Natural killer cell treated with Interleukin-12 subunit alpha and Interleukin-12 subunit beta and Interleukin-15 and Interleukin-18, amount 100 ng/mL, for 72 hours (primary cell): ENCODE measurements at places on chromosomes 6 and 20.
A peak's percentile ranks its signal among the peaks of the same experiment; 100 is the strongest.

DNA sequence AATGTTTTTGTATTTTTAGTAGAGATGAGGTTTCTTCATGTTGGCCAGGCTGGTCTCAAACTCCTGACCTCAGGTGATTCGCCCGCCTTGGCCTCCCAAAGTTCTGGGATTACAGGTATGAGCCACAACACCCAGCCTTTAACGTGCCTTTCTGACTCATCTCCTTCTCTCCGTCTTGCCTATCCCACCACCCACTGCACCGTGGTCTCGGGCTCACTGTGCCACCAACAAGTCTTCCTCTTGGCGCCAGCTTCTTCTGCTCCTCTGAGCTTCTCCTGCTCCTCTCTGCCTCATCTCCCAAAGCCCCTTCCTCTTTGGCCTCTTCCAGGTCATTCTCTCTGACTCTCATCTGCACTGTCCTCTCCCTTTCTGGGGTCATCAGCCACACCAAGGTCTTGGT, 41.0 kb downstream of the TMEM242 start:
- no peaks in the 10 kb centered on the region for H3K27me3 ChIP-seq
- H3K4me3 ChIP-seq: no peak overlapping the region
- no peak overlapping the region for H3K27ac ChIP-seq
- no peak for DNase-seq

DNA sequence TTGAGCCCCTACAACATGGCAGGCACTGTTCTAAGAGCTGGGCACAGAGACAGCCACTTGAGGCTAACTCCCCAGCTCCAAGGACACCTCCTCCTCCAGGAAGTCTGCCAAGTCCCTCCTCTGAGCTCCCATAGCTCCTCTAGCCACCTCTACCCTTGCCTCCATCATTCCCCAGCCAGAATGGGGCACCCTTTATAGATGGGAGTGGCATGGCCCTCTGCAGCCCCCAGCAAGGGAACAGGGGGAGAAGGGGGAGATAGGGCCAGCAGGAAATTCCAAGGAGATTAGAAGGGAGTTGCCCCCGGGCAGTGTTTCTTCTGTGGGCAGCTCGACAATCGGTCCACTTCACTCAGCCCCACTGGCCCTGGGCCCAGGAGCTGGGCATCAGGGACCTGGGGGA, 19.7 kb upstream of the TLDC2 start:
- DNase-seq: no peak
- no peaks in the 10 kb centered on the region for H3K27me3 ChIP-seq
- no peak overlapping the region for H3K27ac ChIP-seq
- no peaks in the 10 kb centered on the region for H3K36me3 ChIP-seq
- H3K4me1 ChIP-seq: peaks cover 6% of the 10 kb centered on the region

GRCh38 chr6:152119831-152120230, 312.3 kb downstream of the ESR1 start:
- no peaks in the 10 kb centered on the region for H3K27me3 ChIP-seq
- H3K27ac ChIP-seq: no peak overlapping the region
- H3K36me3 ChIP-seq: peaks cover 29% of the 10 kb centered on the region
- H3K4me1 ChIP-seq: peaks cover 15% of the 10 kb centered on the region

DNA sequence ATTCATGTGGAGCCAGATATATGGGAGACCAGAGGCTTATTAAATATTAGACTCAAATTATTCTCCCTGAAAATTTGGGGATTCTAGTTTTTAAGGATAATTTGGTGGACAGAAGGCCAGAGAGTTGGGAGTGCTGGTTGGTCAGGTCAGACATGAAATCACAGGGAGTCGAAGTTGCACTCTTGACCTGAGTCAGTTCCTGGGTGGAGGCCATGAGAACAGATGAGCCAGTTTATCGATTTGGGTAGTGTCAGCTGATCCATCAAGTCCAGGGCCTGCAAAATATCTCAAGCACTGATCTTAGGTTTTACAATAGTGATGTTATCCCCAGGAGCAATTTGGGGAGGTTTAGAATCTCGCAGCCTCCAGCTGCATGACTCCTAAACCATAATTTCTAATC, 563.5 kb upstream of the NRSN1 start:
- no peaks in the 10 kb centered on the region for H3K27me3 ChIP-seq
- H3K36me3 ChIP-seq: no peaks in the 10 kb centered on the region
- DNase-seq: no peak

- H3K4me1 ChIP-seq: peaks cover 21% of the 10 kb centered on the region
- H3K4me3 ChIP-seq: no peak overlapping the region
- no peaks in the 10 kb centered on the region for H3K27me3 ChIP-seq
- H3K27ac ChIP-seq: no peak overlapping the region
- DNase-seq: no peak
Observed at GRCh38 chr20:23391707-23392310, 29.5 kb downstream of the NAPB start.

DNA sequence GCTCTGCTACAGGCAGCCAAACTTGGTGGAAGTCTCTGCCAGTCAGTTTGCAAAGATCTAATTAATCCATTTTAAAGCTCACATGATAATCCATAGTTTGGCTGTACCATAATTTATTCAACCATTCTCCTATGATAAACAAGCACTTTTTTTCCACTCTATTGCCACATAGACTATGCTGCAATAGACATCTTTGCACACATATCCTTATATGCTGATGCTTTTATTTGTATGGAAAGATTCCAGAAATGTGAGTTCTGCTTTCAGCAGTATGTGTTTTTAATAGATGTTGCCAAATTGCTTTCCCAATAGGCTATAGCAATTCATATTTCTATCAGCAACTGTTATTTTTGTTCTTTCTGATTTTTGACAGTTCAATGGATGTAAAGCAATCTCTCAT, 628.0 kb downstream of the KIF16B start:
- no peak for DNase-seq
- H3K27me3 ChIP-seq: no peaks in the 10 kb centered on the region
- H3K4me3 ChIP-seq: no peak overlapping the region
- no peaks in the 10 kb centered on the region for H3K4me1 ChIP-seq

DNA sequence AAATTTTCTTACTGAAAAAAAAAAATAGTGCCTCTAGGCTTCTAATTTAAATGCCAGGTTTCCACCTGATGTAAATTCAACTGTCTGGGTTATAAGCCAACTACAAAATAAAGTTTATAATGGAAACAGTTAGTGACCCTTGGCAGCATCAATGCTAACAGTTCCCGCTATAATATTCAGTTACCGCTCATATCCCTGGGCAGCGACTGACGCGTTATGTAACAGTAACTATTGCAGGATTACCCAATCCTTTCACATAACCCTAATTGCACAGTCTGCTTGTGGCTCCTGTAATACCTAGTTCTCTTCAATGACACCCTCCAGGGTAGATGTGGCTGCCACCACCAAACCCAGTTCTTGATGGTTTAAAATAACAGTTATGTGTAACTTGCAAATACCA, 208.6 kb downstream of the MOXD1 start:
- no peak overlapping the region for H3K27ac ChIP-seq
- no peaks in the 10 kb centered on the region for H3K27me3 ChIP-seq
- H3K36me3 ChIP-seq: no peaks in the 10 kb centered on the region
- no peak overlapping the region for H3K4me3 ChIP-seq
- DNase-seq: no peak

DNA sequence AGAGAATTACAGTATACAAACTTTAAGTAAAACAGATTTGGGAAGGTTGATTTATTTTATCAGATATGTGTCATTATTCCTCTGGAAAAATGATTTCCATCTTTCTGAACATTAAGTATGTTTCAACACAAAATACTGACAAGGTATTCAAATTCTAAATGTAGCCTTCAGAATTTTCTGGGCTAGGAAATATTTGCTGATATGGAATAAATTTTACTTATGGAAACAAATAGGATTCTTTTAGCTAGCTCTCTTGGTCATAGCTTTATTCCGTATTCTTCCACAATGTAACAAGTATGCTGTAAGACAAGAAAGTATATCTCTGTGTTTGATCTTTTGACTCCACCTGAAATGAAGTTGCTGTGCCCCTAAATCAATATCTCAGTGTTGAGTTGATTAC, 1125.2 kb upstream of the CITED2 start:
- H3K36me3 ChIP-seq: no peaks in the 10 kb centered on the region
- H3K4me3 ChIP-seq: no peak overlapping the region
- no peak for DNase-seq
- H3K4me1 ChIP-seq: no peaks in the 10 kb centered on the region
- H3K27me3 ChIP-seq: no peaks in the 10 kb centered on the region

GRCh38 chr6:116139917-116140316, 14.0 kb upstream of the COL10A1 start:
- H3K27ac ChIP-seq: no peak overlapping the region
- DNase-seq: no peak
- H3K36me3 ChIP-seq: peaks cover 4% of the 10 kb centered on the region
- H3K4me3 ChIP-seq: no peak overlapping the region

DNA sequence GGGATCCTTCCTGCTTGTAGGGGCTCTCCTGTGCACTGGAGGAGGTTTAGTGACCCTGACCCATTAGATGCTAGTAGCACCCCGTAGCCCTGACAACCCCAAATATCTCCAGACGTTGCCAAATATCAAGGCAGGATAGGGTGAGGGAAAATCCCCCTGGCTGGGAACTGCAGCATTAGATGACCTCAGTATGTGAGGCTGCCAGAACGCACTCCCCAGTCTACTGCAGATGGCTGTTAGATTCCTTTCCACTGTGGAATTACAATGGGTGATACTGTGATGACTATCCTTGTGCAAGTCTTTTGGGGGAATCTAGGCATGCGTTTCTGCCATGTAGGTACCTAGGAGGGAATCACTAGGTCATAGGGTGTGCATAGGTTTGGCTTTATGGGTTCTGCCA, 226.3 kb upstream of the KCNG1 start:
- DNase-seq: no peak
- no peak overlapping the region for H3K27ac ChIP-seq
- no peaks in the 10 kb centered on the region for H3K36me3 ChIP-seq
- no peaks in the 10 kb centered on the region for H3K4me1 ChIP-seq
- H3K4me3 ChIP-seq: no peak overlapping the region
- peaks cover 41% of the 10 kb centered on the region for H3K27me3 ChIP-seq

DNA sequence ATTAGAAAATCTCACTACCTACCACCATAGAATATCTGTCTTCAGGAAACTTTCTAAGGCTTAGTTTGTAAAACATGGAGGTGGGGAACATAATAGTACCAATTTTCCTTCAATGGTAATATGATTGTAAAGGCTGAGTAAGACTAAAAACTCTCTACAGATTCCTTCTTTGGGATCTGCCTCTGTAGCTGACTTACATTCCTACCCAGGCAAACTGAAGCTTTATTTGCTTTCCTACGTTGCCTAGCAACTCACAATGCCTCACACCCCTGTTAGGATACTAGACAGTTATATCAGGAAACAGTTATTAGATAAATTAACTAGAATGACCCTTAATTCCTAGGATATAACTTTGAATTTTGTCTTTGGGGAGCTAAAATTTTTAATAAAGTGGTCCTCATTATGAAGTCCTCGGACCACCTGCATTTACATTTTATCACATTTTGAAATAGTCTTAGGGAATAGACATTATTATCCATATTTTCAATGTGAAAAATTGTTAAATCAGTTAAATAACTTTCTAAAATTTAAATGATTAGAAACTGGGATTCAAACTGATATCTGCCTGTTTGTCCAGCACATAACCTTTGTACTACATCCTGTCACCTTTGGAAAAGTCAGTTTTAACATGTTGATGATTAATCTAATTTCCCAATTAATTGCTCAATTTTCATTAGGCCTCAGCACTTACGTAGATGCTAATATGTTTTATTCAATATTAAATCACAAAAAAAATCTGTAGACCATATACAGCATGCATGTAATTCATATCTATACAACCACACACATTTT, 591.4 kb downstream of the RNF144B start:
- H3K4me3 ChIP-seq: no peak overlapping the region
- H3K4me1 ChIP-seq: no peaks in the 10 kb centered on the region
- no peaks in the 10 kb centered on the region for H3K27me3 ChIP-seq
- H3K36me3 ChIP-seq: no peaks in the 10 kb centered on the region

- no peak overlapping the region for H3K27ac ChIP-seq
- DNase-seq: peak; percentile 51
Observed at GRCh38 chr20:63772781-63773518, 33.4 kb downstream of the SLC2A4RG start.

GRCh38 chr20:2872459-2873009, 747 bp upstream of the PTPRA start:
- H3K4me1 ChIP-seq: peaks cover 54% of the 10 kb centered on the region
- H3K36me3 ChIP-seq: no peaks in the 10 kb centered on the region

DNA sequence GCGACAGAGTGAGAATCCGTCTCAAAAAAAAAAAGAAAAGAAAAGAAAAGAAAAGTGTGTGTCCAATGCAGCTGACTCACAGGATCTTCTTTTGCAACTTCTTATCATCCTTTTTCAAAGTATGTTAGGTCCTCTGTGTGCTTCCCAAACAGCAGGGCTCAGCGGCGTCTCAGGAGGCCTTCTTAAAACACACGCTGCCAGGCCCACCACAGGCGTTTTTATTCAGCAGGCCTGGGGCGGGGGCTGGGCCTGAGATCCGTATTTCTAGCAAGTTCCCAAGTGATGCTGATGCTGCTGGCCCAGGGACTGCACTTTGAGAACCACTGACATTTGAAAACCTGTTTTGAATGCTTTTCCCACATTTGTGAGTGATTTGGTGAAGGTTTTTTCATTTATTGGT, 57.1 kb downstream of the PSMG4 start:
- no peaks in the 10 kb centered on the region for H3K36me3 ChIP-seq
- H3K4me1 ChIP-seq: peaks cover 18% of the 10 kb centered on the region
- peaks cover 29% of the 10 kb centered on the region for H3K27me3 ChIP-seq
- no peak for DNase-seq
- H3K27ac ChIP-seq: no peak overlapping the region
- no peak overlapping the region for H3K4me3 ChIP-seq
